Activated naive CD4-positive, alpha-beta T cell (primary cell): ENCODE measurements at places on chromosomes 5 and 9.

DNA sequence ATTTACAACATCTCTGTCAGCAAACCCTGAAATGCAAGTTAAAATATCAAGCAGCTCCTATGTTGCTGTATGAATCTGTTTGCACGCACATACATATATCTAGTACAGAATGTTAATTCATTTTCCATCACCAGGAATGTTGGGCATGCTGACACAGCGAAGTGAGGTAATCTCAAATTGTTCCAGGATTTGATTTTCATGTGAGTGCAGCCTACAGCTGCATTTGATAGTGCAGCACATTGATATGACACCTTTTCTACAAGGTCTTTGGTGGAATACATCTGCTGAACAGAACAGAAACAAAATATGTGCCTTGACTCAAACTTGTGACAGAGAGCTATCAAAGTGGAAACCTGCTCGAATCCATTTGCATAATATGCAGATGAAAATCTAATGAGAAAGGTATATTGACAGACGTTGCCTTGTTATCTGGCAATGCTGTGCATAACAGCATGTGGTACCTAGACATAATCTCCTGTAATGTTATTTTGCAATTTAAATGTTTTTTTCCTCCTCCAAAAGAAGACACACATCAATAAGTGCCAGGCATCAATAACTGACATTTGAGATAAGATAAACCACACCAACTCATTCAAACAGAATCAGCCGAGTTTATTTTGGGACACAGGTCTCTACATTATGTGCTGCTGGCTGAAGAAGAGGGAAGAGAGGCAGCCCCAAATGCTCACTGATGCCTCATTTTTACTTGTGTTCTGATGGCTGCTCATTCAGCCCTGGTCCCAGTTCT is 512.2 kb downstream of the ZNF608 start:
- no peak for DNase-seq

GRCh38 chr9:111807197-111807596 is 12.5 kb upstream of the SHOC1 start:
- no peak for DNase-seq

GRCh38 chr9:5626727-5627634 is 1.9 kb upstream of the RIC1 start:
- peak; percentile 2 for DNase-seq

DNA sequence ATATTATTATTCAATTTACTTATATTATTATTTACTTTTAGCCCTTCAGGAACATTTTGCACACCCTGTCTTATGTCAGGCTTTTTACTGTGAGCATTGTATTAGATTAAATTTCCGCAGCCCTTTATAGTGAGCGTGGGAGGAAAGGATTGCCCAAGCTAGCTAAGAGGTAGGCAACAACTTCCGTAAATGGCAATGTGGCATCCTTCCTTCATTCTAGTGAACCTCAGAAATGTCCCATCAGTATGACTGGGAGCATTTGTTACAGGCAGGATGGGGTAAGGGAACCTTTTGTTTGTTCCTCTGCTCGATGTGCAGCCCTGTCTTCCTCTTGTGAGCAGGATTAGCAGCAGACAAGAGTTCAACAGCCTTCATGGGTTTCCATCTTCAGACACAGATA is 6.2 kb upstream of the CD180 start:
- no peak for DNase-seq

DNA sequence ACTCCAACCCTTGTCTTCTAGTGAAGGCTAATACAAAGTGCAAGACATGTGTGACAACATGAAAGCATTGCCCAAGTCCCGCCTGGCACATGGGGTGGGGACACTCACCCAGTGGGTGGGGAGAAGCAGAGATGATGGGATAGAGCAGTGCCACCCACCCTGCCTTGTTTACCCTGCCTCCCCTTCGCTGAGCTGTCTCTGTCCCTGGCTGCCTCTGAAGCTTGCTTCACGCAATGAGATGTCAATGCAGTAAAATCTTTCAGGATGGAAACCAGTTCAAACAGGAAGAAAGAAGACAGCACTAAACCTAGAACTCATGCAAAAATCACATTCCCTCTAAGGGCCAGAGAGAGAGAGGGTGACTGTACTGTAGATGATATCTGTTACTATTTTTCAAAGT is 148.0 kb downstream of the INSYN2B start:
- no peak for DNase-seq

DNA sequence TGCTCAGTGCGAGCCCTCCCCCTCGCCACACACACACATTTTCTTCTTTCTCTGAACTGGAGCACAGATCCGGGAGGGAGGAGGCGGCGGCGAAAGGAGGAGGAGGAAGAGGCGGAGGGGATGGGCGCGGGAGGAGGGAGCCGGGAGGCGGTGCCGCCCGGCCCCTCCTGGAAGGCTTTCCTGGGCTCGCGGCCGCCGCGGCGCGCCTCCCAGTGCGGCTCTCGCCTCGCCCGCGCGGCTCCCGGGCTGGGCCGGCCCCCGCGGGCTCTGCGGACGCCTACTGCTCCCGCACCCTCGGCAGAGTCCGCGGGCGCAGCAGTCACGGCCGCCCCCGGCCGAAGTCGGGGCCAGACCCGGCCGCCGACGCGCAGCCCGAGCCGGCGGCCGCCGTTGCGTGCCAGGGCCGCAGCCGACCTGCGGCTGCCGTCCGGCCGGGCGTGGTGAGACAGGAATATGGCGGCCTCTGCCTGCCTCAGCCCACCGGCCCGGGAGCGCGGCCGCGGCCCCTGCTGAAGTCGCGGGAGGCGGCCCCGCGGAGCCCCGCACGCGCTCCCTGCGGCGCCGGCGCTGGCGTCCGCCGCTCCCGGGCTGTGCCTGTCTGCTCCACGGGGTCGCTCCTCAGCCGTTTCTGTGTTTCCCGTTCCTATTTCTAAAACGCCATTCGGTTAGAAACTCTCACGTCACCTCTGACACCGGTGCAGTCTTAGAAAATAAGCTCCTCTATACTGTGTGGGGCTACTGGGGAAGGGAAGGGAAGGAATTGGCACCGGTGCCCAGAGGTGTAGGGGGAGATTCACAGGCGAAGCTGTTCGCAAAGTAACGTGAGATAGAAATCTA is 500 bp upstream of the GNAQ start:
- DNase-seq: peak; percentile 16

- DNase-seq: no peak
Measured at GRCh38 chr5:7361593-7361992, 34.3 kb upstream of the ADCY2 start.

- no peak for DNase-seq
Measured at GRCh38 chr9:86546712-86547111, 192.5 kb upstream of the TUT7 start.

GRCh38 chr5:149489605-149490037 is 61.6 kb downstream of the CSNK1A1 start:
- DNase-seq: no peak

DNA sequence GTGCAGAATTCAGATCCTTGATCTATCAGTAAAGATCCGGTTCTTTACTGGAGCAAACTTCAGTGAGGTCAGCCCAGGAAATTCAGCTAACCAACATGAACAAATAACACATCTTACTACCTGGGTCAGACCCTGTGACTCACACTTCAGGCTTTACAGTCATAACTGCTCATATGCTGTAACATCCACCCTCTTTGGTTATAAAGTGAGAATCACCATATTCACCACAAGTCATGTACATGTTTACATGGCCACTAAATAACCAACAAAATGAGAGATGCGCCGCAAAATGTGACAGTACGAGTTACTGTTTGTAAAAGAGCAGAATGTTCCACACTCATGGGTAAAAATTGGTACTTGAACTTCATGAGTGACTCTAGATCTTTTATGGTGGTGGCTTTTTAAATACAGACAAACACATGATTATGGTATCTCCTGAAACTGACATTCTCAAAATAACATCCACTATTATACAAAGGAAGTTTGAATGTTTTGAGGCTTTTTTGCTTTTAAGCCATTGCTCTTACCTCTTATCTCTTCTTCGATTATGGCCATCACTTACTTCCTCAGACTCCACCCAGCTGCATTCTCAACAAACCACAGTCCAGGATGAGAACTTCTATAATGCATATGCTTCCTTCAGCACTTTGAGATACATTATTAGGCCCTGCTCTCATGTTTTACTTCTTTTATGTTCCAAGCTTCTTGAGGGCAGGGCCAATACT is 516.6 kb downstream of the RAB3C start:
- DNase-seq: no peak
